ENCODE measurements at places on chromosomes 16 and 17.

DNA sequence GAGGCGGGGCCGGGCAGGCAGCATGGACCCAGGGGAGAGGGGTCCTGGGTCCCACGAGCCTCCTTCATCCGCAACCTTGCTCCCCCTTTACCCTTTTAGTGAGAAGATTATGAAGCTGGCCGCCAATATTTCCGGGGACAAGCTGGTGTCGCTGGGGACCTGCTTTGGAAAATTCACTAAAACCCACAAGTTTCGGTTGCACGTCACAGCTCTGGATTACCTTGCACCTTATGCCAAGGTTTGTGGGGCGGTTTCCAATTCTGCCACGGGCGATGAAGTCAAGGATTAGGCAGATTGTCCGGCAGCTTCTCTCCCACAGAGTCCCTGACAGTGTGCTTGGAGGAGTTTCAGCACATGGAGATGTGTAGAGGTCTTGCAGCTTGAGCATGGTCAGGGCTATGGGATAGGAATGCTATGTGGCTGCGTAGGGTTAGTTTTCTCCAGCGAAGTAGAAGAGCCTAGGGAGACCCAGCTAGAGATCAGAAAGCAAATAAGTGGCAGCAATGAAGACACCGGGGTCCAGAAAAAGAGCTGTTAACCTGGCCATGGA is 598 bp downstream of the NIP7 start:
- no peak for DNase-seq

- DNase-seq: peak; percentile 54
Measured at GRCh38 chr16:81623365-81624102, 155.6 kb upstream of the PLCG2 start.

DNA sequence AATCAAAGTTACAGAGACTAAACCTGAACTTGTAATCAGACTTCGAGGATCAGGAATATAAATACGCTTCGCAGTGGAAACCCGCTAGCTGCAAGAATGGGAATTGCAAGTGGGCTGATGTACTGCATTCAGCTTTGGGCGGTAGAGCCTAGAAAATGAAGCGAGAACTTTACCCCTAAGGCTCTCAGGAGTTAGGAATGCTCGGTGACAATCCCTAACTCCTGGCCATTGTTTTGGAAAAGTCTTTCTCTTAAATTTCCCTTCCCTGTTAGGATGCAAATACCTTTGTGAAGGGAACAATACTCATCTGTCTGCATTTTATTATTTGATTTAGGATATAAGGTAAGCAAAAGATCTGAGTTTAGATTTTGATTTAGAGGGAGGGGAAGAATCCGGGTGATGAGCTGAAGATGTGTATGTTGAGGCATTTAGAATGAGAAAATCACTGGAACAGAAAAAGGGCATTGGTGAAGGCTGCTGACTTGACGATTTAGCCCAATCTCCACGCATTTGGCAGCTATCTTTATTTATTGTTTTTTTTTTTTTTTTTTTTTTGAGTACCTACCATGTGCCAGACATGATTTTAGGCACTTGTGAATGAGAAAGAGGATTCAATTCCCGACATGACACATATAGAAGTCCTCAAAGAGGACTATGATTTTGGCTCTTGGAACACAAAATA is 2.2 kb upstream of the TOX3 start:
- peak; percentile 82 for DNase-seq

GRCh38 chr17:65170839-65171238 is 33.7 kb downstream of the RGS9 start:
- peak; percentile 9 for DNase-seq

DNA sequence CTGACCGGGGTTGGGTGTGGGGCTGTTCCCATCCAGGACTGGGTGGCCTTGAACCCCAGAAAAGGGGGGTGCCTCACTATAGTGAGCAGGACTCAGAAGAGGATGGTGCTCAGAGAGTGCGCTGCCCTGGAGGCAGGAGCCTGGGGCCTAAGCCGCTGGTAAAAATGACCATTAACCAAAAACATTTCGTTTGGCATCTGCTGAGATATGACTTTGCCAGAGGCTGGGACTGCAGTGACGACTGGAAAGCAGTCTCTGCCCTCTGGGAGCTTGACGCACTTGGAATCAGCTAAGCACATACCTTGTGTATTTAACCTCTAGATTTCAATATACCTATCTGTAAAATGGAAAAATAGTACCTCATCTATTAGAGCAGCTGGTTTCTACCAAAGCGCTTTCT is 7.2 kb upstream of the CRHR1 start:
- no peak for DNase-seq

- peak; percentile 86 for DNase-seq
Measured at GRCh38 chr17:57458718-57459285, 202.5 kb downstream of the MSI2 start.

DNA sequence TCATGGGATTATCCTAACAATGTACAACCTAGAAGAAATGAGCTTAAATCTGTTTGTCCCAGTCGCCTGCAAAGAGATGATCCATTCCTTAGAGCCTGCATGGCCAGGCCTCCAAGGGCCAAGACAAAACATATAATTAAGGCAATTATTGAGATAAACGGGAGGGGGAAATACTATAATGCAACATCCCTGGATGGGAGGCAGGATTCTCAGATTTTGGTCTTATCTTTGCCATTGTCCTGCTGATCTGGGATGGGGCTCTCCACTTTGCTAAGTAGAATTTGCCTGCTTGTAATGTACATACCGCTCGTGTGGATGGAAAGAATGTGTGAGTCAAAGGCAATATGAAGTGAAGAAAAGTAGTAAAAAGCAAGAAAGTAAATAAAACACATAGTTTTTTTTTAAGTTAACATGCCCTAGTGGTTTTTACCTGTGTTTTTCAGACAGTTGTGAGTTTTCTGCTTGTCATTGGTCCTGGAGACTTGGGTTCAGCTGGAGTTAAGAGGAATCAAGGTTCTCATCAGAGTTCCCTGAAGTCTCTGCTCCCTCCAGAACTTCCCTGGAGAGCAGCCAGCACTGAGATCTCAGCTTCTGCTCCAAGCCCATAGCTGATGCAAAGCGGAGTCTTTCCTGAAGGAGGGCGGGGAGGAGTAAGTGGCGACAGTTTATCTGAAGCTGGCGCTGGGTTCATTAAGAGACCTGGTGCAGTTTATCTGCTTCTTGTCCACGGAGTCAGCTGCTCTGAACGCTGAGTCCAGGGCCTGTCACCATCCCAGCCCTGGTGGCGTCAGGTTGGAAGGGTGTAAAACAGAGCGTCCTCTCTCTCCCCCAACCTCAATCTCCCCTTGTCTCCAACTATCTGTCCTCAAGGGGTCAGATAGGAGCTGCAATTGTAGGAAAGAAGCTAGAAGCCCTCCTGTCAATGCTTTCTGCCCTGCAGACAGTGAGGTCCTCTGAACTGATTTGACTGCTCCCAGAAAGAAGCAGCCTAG is 30.1 kb downstream of the HOXB1 start:
- DNase-seq: no peak

GRCh38 chr17:57535249-57535966 is 209.7 kb downstream of the CCDC182 start:
- DNase-seq: peak; percentile 93

DNA sequence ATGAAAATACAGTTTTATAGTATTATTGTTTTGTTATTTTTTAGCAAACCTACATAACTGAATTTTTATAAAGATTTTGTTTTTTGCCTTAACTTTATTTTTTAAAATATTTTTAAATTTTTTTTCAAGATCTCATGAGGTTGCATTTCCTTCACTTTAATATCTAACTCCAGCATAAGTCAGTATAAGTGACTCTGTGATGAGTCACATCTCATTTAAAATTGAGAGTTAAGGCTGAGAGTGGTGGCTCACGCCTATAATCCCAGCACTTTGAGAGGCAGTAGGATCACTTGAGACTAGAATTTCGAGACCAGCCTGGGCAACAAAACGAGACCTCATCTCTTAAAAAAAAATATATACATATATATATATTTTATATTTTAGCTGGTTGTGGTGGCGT is 44.0 kb downstream of the NLK start:
- DNase-seq: no peak

- DNase-seq: no peak
Measured at GRCh38 chr16:57892041-57892440, 78.9 kb downstream of the CNGB1 start.

- DNase-seq: no peak
Measured at GRCh38 chr16:11539641-11540050, 47.1 kb downstream of the LITAF start.

DNA sequence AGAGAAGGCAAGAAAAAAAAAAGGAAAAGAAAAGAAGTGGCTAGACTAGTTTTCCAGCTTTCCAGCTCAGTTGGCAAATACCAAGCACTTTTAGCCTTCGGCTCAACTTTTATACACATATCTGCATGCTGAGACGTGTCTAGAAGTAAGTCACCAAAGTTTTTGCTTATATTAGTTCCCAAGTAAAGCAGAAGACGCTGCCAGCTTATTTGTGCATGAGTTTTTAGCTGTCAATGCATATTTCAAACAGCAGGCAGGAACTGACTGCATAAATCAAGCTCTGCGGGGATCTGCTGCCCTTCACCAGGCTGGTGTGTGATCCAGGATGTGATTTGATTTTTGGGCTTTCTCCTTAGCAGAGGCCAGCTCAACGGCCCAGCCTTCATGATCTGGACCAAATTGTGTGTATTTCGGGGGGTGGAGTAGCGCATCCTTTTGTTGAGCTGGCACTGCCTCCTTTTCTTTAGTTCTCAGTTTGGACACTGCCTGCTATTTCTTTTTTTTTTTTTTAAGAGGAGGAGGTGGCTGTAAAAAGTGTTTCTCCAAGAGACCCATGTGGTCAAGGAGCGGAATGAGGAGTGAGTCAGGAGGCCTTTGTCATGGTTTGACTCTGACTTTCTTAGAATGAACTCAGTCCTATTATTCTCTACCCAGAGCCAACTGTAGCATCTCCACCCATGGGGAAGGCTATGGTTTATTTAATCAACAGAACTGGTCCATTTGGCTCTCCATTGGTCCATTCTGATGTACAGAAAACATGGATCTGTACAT is 162.6 kb upstream of the XYLT1 start:
- peak; percentile 85 for DNase-seq

DNA sequence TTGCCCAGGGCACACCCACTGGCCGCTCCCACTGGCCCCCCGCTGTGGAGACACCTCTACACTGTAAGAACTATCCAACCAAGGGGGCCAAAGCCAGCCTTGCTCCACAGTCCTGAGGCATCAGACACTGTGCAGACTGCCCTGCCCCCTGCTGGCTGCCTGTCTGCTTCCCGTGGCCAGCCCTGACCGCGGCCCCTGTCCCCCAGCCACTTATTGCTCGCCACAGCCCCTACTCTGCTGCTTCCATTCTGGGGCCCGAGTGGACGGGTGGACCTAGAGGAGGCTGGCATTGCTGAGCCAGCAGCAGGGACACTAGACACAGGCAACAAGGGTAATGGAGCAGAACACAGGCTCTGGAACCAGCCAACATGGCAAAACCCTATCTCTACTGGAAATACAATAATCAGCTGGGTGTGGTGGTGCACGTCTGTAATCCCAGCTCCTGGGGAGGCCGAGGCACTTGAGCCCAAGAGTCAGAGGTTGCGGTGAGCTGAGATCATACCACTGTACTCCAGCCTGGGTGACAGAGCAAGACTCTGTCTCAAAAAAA is 19.7 kb upstream of the LRRC37A3 start:
- peak; percentile 22 for DNase-seq

DNA sequence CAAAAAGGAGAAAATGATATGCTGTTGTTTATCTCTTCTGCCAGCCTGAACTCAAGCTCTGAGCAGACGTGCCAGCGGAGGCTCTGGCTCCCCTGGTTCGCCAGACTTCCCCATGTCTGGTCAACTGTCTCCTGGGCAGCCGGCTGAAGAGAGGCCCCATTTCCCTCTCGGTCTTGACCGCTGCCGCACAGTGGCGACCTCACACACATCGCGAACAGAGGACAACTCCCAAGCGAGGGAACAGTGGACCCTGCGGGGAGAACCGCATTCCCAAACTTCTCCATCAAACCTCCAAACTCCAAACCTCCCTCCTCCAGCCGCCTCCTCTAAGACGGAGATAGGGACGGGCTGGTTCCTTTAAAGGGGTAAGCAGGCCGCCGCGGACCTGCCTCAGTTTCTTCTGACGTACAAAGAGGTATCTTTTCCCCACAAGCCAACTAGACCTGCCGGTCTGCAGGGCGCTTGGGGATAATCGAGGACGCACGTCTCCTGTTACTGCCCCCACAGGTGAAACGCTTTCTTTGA is 24.9 kb upstream of the RFFL start:
- peak; percentile 59 for DNase-seq

DNA sequence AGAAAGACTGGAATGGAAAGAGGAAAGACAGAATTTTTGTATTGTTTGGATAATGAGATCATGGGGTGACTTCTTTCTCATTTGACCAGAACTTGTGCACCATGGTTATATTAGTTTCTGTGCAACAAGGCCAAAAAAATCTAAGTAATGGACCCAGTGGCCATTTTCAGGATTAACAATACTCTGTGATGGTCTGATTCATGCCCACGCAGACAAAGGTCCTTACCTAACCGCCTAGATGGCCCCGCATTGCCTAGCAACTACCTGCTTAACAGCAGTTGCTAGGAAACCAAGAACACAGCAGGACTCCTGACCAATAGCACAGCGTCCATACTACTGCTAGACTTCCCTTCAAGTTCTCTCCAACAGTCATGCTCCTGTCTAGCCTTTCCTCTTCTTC is 22.4 kb downstream of the MIS12 start:
- DNase-seq: peak; percentile 17

Measured in NCI-H510A treated with DMSO at 0.1 percent for 48 hours (cell line).